ENCODE measurements at places on chromosomes 5 and 9. TPM values are rescaled to one million over a fixed set of nuclear protein-coding genes. Genes with fewer than 3 reads are reported as not detected.

- DNase-seq: no peak
These were observed 553.3 kb downstream of the HTR1A start for GRCh38 chr5:63408984-63409383.

- no peak for DNase-seq
These were observed 261.9 kb upstream of the ZNF462 start for GRCh38 chr9:106600955-106601560.

- peak; percentile 24 for DNase-seq
These were observed at the start of gene DRD1 for GRCh38 chr5:175444060-175444904. Gene DRD1, minus strand, starts transcription at chr5:175444182. Its CDS starts 1,083 bp downstream, at chr5:175443099.

DNA sequence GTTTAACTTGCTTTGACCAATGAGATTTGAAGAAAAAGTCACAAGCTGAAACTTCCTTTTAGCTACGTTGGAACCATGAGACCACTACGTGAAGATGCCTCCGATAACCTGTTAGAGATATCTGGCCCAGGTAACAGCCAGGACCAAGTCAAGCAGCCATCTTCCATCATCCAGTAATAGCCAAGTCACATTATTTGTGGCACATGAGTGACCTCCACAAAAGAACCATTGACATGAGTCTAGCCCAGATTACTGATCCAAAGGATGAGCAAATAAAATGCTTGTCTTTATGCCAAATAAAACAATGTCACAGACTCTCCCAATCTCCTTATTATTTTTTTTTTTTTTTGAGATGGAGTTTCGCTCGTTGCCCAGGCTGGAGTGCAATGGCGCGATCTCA, 1.6 kb downstream of the DEPDC1B start:
- DNase-seq: no peak

The PIP5K1B gene
- 17.1 TPM for total RNA-seq

The CEP72 gene
- total RNA-seq: 17.4 TPM

The SPAG8 gene
- total RNA-seq: 4.0 TPM

The RNF208 gene
- 1.9 TPM for total RNA-seq

The SLC36A2 gene
- not detected for total RNA-seq

All from activated B cell treated with CpG ODN at 0.5 μM for 24 hours (primary cell).